ENCODE measurements at places on chromosomes 16 and 17. TPM values are rescaled to one million over a fixed set of nuclear protein-coding genes. Genes with fewer than 3 reads are reported as not detected.

DNA sequence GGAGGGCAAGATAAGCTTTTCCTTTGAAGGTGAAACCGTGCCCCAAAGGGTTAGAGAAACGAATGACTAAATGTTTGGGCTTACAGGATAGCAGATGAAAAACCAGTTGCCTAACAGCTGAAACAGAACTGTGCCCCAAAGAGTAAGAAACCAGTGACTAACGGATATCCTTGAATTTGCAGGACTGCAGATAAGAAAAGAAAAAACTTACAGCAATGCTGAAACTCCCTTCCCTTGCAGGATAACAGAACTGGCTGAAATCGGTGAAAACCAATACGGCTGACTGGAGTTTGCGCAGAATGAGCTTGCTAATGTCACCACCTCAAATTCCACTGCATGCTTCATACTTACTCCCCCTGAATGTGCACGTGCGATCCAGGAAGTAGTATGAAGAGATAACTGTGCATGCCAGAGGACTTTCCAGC lies 175.2 kb upstream of the NLRP1 start:
- DNase-seq = no peak

The SHBG gene
- total RNA-seq = not detected

The PLA2G15 gene
- 45.1 TPM for total RNA-seq

DNA sequence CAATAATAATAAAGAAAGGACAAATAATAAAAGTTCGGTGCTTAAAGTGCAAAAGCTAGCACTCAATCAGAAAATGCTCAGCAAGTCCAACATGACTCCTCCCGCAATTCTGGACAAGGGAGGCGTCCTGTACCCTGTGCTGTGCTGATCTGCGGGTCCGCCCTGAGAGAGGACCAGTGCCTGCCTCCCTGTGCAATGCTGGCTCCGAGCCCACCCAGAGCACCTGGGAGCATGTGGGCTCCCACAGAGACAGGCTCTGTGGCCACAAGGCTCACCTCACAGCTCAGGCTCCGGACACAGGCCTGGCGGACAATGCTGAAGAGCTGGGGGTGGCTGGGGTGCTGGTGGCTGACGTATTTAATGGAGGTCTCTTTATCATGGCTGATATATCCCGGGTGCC lies 11.1 kb downstream of the FLCN start:
- no peak for DNase-seq

- peak; percentile 61 for DNase-seq
Measured at GRCh38 chr17:28416703-28417311, 10.8 kb upstream of the SLC46A1 start.

- peak; percentile 51 for DNase-seq
Measured at GRCh38 chr16:19130852-19131824, 17.4 kb downstream of the ITPRIPL2 start.

DNA sequence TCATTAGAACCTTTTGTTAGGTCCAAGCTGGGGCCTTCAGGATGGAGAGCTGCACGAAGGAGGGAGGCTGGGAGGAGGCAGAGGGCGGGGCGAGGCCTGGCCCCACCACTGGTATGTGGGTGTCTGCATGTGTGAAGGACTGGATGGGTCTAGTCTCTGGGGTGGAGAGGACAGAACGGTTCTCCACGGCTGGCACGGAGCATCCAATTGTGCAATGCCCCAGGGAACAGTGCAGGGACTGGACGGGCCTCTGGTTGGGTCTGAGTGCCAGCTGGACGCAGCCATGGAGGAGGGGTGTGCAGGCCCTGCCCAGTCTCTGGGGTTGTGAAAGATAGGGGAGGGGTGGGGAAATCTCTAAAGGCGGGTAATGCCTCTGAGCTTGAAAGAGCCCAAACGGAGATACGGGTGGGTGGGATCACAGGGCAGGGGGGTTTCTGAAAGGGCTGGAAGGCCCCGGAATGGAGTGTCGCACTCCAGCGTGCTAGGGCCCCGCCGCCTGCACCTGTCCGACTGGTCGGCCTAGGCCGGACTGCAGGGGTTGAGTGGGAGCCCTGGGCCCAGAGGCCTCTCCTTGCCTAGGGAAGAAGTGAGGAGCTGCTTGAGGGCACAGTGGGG lies 1.6 kb downstream of the PPL start:
- DNase-seq = peak; percentile 90

The KRTAP9-1 gene
- not detected for total RNA-seq

GRCh38 chr17:7687072-7687907 lies at the start of gene TP53:
Gene TP53 (minus strand): TSS chr17:7687490. CDS start chr17:7676594, 10,896 bp downstream.
- peak; percentile 88 for DNase-seq

DNA sequence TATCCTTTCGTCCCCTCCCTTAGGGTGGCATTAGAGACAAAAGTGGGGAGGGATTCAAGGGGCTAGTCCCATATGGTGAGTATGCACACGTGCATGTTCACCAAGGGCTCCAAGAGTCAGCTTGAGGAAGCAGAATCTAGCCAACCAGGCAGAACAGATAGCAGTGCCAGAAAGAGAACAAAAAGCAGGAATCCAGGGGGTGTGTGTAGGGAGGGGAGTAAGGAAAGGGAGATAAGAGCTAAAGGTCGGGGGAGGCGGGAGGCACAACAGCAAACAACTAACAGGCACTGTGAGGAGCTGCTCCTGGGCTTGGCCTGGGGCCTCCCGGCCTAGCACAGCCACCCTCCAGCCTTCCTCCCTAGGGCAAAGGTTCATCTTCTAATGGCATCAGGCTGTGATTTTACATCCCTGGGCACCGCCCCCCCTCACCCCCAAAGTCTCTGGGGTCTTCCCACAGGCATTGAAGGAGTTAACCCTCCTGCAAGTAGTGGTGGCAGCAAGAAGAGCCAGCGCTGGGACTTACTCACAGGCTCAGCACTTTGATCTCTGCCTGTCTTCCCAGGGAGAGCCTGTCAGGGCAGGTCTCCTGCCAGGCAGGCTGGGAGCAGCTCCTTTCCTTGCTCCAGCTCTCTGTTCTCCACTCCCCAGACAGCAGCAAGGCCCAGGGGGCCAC lies 12.4 kb upstream of the SUPT4H1 start:
- DNase-seq = no peak

DNA sequence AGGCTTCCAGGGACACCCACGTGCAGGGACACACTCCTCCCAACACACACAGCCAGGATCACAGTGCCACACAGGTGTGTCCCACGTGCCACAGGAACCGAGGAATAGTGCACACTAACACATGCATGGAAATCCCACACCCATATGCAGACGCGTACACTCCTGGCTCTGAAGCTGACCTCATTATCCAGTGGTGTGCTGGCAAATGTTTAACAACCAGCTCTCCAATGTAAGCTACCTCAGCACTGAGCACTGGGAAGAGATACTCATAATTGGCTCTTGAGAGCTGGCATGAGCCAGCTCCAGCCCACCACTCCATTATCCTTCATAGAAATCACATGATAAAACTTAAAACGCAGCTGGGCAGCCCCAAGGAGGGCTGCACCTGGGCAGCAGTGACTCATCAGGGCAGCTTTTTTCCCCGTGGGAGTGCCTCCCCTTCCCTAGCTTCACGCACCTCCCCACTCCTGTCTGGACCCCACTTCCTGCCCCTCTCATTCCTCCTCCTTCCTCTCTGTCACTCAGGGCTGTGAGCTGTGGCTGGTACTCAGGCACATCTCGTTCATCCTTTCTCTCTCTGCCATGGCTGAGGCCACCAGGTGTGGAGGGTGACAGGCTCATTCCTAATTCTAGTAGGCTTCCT lies 14.9 kb upstream of the TBX21 start:
- DNase-seq = no peak

GRCh38 chr16:12679660-12680272 lies 123.9 kb downstream of the CPPED1 start:
- DNase-seq = no peak

DNA sequence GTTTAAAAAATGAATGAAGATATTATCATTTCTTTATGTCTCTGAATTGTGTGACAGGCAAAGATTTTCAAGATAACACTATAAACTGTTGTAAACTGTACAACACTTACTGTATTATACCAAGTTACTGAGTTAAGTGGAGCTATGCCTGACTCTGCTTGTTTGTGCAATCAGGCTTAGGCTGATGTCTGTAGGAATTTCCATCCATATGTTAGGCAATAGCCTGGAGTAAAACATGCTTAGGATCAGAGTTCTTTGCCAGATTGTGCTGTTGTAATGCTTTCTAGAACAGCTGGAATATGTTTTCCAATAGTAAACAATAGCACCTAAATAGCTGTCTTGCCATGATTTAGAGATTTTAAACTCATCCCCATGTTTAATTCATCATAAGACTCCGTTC lies 1496.7 kb downstream of the CDH11 start:
- DNase-seq = no peak

The TNFRSF17 gene
- total RNA-seq = 1.4 TPM

The SLFN12L gene
- 4.0 TPM for total RNA-seq

DNA sequence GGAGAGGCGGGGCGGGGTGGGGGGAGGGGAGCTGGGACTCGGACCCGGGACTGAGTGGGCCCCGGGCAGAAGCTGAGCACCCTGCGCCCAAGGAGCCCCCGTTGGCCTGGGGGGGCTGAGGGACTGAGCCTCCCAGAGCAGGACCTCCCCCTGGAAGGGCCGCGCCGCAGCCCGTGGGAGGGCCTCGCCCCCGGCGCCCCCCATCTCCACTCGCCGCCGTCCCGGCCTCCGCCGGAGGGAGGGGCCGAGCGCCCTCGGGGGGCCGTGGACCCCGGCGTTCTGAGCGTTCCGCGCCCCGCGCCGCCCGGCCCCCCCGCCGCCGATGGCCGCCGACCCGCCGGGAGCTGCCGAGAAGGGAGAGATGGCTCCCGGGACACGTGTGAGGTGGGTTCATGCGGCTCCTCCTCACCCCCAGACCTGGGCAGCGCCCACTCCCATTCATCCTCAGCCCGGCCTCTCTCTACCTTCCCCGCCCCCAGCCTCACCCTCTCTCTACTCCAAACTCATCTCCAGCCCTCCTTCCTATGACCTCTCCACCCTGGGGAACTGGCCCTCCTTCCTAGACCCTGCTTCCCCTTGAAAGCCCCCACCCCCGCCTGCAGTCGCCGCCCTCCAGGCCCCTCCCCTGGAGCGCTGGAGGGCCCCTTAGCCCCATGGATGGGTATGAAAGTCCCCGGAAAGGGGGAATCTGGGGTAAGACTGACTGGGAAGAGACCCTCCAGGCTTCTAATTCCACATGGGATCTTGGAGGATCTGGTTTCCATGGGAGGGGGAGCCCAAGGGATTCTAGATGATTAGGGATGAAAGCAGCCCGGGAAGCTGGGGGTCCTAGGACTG lies 922 bp downstream of the FBXL19 start:
- peak; percentile 57 for DNase-seq

The TBC1D3C gene
- 0.38 TPM for total RNA-seq

- no peak for DNase-seq
Measured at GRCh38 chr17:64661726-64661975, 456 bp downstream of the SMURF2 start.

- no peak for DNase-seq
Measured at GRCh38 chr16:15576960-15577958, 65.7 kb downstream of the MARF1 start.

GRCh38 chr17:19306160-19307111 lies 56.1 kb downstream of the B9D1 start:
- DNase-seq = peak; percentile 19

The MT1A gene
- 4.7 TPM for total RNA-seq

- DNase-seq = no peak
Measured at GRCh38 chr17:72397687-72398086, 276.9 kb downstream of the SOX9 start.

The HES7 gene
- 0.21 TPM for total RNA-seq

DNA sequence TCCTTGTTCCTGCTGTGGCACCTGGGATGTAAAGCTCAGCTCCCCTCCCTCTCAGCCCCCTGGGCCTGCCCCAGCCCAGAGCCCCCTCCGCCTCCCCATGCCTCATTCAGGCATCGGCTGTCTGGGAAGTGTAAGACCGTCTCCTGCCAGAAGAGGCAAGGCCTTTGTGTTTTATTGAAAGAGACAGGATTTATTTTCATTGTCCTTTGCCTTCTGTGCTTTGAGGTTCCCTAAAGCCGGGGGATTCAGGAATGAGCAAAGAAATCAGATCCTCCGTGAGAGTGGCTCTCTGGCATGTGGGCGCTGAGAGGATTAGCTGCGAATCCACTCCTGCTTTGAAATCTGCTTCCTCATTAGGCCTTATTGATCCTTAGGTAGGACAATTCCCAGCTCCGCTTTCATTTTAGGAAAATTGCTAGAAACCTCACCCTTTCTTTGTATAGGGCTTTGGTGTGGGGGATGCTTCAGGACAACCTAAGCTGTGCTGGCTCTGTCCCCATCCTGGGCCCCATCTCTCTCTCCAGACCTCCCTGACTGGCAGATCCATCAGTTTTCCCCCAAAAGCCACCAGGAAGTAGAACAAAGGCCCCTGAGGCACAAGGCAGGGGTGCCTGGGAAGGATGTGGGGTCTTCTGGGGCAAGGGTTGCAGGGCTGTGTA lies 211.5 kb upstream of the TNRC6C start:
- DNase-seq = no peak

GRCh38 chr17:4919511-4920047 lies 12.5 kb upstream of the GP1BA start:
- peak; percentile 9 for DNase-seq

The ABCA8 gene
- total RNA-seq = 38.3 TPM

- peak; percentile 96 for DNase-seq
Measured at GRCh38 chr17:2400877-2401425, at the start of gene MNT. Gene MNT (minus strand): TSS chr17:2401060. CDS start chr17:2400712, 348 bp downstream.

GRCh38 chr16:4511441-4512082 lies 27.0 kb downstream of the CDIP1 start:
- no peak for DNase-seq

GRCh38 chr16:50372611-50373344 lies 4.0 kb upstream of the BRD7 start:
- DNase-seq = no peak

DNA sequence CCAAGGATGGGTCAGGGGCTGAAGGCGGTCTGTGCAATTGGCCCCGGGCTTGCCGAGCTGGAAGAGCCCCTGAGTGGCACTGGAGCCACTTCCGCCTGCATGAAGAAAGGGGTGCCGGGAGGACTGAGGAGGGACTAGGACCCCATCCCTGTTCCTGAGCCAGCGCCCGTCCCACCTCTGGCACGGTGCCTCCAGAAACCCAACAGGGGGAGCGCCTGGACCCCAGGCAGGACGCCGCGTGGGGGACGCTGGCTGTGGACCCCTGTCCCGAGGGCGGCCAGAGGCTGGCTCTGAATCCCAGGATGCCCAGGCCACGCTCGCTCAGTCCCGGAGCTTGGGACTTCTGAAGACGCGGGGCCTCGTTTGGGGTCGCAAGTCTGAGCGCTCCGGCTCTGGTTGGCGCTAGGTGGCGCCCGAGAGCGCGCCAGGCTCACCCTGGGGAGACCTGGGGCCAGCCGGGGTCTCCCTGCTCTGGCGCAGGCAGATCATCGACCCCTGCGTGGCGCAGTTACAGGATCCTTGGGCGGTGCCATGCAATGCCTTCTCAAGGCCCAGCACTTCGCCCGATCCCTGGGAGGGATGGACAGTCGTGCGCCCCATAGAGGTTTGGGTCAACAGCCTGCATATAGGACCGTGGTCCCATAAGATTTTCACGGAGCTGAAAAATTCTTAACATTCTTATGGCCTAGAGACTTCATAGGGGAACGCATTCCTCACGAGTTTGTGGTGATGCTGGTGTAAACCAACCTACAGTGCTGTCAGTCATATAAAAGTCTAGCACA lies 58.5 kb upstream of the CREBBP start:
- peak; percentile 68 for DNase-seq

The RNU2-1 gene
- total RNA-seq = 8,279 TPM

All from lower lobe of right lung (tissue), 2 donors.